ENCODE measurements at places on chromosomes 11 and 22.

- DNase-seq: no peak
Measured at GRCh38 chr11:133955945-133956421, 785 bp downstream of the IGSF9B start.

DNA sequence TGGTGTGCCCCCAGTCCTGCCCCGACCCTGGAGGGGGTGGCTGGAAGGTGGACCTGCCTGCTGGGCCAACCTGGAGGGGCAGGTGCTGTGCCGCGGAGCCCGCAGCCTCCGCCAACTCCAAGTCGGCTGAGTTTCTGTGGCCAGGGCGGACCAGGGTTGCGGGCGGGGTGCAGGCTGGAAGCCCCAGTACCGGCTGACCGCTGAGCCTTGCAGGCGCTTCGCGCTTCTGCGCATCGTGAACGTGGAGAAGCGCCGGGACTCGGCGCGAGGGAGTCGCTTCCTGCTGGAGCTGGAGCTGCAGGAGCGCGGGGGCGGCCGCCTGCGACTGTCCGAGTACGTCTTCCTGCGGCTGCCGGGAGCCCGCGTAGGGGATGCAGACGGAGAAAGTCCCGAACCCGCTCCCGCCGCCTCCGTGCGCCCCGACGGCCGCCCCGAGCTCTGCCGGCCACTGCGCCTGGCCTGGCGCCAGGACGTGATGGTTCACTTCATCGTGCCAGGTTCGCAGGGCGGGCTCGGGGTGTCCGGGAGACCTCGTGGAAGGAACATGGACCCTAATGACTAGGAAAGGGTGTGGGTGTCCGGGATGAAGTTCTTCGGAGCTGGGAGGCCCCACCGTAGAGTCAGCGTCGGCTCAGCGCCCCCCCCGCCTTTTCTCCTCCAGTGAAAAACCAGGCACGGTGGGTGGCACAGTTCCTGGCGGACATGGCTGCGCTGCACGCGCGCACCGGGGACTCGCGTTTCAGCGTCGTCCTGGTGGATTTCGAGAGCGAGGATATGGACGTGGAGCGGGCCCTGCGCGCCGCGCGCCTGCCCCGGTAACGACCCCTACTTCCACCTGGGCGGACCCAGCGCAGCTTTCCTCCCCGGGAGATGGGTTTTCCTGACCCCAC is 10.2 kb downstream of the B4GALNT4 start:
- no peak for DNase-seq

DNA sequence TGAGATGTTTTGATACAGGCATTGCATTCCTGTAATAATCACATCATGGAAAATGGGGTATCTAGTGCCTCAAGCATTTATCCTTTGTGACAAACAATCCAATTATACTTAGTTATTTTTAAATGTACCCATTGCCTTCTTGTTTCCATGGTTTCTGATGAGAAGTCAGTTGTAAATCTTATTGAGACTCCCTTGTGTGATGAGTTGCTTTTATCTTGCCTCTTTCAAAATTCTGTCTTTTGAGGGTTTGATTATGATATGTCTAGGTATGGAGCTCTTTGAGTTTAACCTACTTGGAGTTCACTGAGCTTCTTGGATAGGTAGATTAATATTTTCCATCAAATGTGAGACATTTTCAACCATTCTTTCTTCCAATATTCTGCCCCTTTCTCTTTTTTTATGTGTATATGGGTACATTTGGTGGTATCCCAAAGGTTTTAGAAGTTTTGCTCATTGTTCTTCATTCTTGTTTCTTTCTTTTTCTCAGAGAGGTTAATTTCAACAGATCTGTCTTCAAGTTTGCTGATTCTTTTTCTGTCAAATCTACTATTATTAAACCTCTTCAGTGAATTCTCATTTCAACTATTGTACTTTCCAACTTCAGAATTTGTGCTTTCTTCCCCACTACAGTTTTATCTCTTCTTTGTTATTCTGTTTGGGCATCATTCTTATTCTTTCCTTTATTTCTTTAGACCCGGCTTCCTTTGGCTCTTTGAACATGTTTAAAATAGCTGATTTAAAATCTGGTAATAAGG is 13.7 kb downstream of the NAGA start:
- DNase-seq: no peak

- DNase-seq: no peak
Measured at GRCh38 chr11:61442616-61443015, 12.7 kb downstream of the SDHAF2 start.

DNA sequence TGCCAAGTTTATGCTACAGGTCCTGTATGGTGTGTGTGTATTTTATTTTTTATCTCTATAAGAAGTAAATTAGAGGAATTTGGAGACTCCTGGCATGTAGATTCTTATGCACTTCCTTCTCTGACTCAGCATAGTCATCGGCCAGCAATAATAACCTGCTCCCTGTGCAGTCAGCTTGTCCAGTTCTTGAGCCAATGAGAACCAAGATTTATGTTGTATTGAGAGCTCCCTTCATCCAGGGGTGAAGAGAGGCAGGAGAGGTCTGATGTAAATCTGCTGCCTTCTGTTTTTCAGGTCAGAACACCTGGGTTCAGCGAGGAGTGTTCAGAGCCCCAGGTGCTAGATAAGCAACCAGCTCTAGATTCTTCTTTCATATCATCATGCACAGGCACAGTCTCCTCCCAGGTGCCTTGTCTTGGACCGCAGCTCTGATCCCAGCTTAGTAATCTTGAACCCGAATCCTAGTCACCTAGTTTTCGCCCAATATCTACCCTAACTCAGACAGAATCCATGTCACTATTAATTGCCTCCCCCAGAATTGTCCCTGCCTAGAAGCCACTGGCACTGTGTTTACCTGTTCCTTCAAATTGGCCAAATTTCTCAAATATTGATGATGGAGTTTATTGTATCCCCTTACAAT is 328.2 kb upstream of the NCAM1 start:
- no peak for DNase-seq

GRCh38 chr22:27635852-27636251 is 165.7 kb downstream of the MN1 start:
- no peak for DNase-seq

DNA sequence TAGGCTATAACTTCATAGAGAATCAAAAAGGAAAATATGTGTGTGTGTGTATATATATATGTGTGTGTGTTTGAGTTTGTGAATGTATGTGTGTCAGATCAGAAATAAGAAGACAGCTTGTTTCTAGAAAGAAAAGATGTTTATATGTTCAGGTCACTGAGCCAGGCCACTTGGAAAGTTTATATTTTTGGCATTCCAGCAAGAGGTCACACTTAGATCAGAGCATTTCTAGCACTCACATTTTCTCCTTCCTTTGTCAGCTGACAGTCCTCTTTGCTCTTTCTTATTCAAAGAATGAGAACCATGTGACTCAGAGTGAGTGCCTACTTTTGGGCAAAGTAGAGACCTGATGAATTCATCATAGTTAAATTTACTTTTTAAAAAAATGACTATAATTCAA is 22.9 kb downstream of the RAB38 start:
- no peak for DNase-seq

- no peak for DNase-seq
Measured at GRCh38 chr11:77372726-77373125, 71.2 kb upstream of the GDPD4 start.

- no peak for DNase-seq
Measured at GRCh38 chr22:36452250-36452977, 29.0 kb downstream of the TXN2 start.

- DNase-seq: no peak
Measured at GRCh38 chr11:118768690-118769089, 22.3 kb downstream of the DDX6 start.

GRCh38 chr11:104343578-104343977 is 179.6 kb upstream of the PDGFD start:
- no peak for DNase-seq

DNA sequence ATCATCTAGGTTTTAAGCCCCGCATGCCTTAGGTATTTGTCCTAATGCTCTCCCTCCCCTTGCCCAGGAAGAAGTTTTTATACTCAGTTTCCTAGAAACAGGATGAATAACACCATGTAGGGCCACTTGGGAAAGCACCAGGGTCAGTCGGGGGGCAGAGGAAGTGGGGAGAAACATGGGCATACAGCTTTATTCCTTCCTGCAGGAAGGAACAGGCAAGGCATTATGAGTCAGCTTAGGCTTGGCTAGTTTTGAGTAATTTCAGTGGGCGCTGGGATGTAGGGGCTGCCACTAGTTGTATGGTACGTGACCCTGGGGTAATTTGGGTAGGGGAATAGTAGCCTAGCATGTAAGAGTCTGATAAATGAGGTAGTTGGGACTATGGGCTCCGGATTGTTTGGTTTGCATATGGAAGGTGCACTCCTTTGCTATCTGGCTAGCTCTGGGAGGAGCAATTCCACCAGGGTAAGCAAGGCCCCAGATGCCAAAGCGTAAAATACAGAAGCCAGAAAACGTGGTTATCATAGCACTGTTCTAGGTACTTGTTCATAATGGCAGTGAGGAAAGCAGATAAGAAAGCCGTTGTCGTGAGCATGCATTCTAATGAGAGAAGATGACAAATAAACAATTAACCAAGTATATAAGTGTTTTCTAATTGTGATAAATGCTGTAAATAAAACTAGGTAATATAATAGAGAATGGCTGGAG is 24.8 kb downstream of the ACER3 start:
- no peak for DNase-seq

- DNase-seq: no peak
Measured at GRCh38 chr11:104633226-104633625, 265.0 kb downstream of the CASP12 start.

GRCh38 chr11:121890377-121890776 is 225.6 kb downstream of the BLID start:
- DNase-seq: no peak

GRCh38 chr11:35292279-35292678 is 127.1 kb downstream of the SLC1A2 start:
- no peak for DNase-seq

DNA sequence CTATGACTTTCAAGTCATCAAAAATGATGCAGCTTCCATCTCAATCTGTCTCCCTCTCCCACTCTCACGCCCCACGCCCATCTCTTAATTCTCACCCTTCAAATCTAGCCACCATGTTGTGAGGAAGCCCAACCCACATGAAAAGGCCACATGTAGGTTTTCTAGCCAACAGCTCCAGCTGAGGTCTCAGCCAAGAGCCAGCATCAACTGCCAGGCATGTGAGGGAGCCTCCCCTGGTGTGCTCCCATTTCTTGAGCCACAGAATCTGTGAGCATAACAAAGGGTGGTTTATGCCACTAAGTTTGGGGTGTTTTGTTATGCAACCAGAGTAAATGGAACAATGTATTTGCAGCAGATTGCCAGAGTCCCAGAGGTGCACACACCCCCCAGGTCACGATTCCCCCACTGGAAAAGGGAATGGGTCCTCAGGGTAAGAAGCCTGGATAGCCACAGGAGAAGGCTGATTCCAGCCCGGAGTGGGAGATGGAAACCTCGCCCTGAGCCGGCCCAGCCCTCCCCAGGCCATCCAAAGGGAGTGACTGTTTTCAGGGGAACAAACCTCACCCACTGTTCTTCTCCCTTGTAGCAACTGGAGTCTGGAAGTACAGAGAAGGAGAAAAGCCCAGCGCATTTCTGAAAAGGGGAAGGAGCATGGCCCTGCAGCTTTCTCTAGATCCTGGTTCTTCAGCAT is 20.0 kb upstream of the LINC01488 start:
- DNase-seq: no peak

- no peak for DNase-seq
Measured at GRCh38 chr22:44666207-44666585, 35.8 kb upstream of the PRR5 start.

DNA sequence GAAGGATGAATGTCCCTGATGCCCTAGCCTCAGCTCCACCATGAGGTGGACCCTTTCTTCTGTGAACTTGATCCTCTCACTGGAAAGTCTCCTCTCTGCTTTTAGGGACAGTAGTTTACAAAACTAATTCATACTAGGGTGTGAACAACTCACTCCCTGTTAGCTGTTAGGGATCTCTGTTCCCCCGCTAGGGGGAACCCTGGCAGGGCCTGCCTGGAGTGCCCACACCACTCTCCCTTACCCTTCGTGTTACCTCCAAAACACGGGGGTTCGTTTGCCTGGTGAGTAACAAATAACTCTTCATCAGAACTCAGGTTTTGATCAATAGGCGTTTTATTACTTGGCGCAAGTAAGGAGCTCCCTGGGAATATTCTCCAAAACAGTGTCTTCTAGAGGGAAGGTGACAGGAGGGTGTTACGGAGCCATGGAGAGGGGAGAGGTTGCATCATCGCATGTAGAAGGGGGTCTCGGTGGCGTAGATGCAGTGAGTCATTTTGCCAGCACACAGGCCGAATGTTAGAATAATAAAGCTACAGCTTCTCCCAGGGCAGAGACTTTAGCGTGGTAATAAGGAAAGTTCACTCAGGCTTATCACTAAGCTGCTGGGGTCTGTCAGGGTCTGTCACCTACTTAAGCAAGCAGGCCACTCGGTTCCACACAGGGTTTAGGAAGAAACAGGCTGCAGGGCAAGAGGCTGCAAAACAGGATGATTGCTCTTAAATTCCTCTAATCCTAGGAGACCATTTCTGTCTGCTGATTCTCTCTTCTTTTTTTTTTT is 45.8 kb downstream of the C11orf96 start:
- DNase-seq: no peak

GRCh38 chr11:12749442-12749841 is 75.2 kb downstream of the TEAD1 start:
- no peak for DNase-seq

GRCh38 chr11:72758690-72759389 is 6.6 kb upstream of the ARAP1 start:
- no peak for DNase-seq

DNA sequence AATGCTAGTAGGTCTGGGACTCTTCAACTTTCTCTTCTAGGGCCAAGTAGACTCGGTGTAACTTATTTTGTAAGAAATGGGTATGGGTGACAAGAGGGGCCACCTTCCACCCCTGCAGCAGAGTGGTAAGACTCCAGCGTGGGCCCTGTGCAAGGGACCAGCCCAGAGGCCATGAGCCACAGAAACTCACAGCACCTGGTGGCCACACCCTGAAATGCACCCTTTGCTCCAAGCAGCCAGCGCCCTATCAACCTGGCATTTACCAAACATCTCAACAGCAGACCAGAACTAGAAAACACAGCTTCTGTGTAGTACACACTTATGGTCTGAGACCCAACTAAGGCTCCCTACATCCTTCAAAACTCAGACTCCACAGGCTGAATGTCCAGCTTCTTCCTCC is 5.7 kb downstream of the CDCA5 start:
- no peak for DNase-seq

DNA sequence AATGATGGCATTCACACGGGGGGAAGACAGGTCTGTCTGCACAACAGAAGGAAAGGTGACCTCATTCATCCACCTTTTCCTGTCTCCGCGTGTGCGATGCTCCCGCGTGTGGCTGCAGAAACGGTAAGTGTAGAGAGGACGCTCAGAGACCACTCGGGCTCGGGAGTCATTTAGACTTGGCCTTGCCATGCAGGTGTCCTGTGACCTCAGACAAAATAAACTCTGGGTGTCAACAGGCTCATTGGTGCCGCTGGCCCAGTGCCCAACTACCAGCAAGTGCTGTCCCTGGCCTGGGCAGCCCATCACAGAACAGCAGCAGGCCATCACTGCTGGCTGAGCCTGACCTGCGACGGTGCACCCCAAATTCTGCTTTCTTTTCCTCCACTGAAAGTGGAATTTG is 48.1 kb upstream of the ARFGAP3 start:
- no peak for DNase-seq

GRCh38 chr22:33757041-33757801 is 163.1 kb downstream of the LARGE1 start:
- DNase-seq: no peak
